ENCODE measurements at places on chromosomes 4 and X.

DNA sequence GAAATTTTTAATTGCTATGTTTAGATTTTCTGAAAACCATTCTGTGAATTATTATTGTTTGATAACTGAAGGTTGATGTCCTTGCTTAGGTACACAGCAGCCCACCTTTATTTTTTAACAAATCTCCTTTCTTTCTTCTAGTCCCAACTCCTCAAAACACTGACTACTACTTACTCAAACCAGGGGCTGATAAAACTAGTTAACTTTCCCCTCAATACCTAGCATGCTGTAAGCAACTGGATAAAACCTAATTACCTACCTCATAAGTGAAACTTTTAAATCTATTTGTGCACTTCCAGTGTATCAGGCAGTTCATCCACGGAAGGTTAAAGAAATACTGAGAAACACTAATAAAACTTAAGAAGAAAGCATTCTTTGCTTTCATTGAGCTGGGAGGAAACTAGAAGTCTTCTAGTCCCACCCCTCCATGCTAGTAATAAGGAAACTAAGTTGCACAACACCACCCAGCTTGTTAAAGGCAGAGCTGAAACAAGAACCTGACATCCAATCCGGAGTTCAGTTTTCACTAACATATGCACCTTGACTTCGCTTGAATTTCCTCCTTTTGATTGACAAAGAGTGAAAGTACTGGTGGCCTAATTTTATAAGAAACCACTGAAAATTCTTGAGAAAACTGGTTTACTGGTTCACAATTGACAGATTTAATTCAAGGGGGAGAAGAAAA lies 180.2 kb upstream of the TET2 start:
- DNase-seq, result no peak

- DNase-seq, result no peak
Observed at GRCh38 chr4:1049591-1049905, 38.1 kb downstream of the FGFRL1 start.

DNA sequence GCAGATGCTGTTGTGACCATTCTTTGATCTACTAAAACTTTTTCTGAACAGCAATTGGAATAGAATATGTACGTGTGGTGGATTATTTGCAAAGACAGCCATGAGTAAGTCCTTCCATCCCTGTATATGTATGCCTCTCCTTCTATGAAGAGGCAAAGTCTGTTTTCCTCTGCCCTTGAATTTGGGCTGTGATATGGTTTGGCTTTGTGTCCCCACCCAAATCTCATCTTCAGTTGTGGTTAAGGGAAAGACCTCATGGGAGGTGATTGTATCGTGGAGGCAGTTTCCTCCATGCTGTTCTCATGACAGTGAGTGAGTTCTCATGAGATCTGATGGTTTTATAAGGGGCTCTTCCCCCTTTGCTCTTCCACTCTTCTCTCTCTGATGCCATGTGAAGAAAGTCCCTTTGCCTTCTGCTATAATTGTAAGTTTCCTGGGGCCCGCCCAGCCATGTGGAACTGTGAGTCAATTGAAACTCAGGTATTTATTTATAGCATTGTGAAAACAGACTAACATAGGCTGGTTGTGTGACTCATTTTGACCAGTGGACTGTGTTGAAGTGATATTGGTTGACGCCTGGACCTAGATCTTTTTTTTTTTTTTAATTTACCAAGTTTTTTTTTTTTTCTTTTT lies 108.3 kb upstream of the CAMK2D start:
- no peak for DNase-seq

GRCh38 chrX:24332878-24333277 lies 19.0 kb upstream of the SUPT20HL2 start:
- no peak for DNase-seq

DNA sequence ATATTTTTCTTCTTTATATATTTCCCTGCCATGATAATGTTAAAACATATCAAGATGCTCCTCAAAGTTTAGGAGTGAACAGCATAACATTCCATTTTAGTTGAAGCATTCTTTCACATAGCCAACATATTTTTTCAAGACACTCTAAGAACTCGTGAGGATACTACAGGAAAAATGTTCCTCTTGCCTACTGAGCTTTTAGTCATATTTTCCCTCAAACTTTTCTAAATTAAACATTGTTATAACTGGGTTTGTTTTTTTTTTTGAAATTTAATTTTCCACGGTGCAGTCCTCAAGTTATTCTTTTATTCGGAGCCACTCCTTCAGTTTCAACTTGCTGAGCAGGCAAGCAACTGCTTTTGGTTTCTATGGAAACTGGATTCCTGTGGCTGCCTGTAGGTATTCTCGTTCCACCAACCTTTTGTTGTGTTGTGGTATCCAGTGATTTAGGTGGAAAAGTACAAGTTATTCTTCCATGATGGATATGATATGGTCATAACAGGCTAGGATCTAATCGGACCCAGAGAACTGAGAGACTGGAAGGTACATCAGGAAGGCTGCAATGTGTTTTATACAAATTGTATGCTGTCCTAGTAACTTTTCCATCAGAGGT lies 248.0 kb downstream of the TRIML1 start:
- DNase-seq, result no peak

DNA sequence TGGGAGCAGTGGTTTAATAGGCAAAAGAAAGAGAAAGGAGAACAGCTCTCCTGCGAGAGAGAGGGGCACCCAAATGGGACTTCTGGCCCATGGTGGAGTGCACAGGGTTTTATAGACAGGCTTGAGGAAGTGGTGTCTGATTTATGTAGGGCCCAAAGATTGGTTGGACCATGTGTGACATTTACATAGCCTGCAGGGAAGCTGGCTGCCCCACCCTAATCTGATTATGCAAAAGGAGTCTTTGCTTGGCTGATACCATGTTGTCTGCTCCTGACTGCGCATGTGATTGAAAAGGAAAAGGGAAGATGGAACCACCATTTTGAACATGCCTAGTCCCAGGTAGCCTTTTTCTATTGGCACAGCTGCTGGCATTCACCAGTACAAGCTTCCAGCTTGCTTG lies 100.0 kb upstream of the DIPK2B start:
- DNase-seq, result no peak

DNA sequence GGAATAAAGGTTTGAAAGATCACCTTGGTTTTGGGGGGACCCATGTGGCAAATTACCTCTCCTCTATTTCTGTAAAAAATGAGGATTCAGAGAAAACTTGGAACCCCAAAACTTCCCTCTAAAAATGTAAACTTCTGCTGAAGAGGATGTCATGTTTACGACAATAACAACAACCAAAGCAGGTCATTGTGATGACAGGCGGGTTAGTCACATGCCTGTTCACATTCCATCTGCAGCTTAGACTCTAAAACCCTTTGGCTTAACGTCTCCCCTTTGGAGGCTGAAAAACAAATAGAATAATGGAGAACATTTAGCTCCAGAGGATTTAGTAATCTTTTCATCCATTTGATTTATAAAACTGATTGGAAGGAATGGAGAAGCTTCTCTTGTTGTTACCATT lies 75.0 kb upstream of the FAM9C start:
- DNase-seq, result no peak

DNA sequence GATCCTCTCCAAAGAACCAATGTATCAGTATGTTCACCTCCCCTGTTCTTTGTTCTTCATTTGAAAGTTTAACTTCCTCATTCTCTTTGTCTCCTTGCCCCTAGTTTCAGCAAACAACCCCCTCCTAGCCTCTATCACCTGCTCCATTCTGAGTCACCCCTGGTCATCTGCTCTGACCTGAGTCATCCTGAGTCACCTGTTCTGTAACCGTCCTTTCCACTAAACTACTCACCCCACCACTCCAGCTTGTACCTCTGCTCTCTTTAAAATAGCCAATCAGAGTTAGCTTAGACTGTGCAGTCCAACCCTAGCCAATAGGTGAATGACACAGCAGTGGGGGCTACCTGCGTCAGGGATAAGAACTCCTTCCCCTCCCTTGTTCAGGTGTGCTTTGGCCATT lies 249.8 kb upstream of the AADAT start:
- DNase-seq, result no peak

DNA sequence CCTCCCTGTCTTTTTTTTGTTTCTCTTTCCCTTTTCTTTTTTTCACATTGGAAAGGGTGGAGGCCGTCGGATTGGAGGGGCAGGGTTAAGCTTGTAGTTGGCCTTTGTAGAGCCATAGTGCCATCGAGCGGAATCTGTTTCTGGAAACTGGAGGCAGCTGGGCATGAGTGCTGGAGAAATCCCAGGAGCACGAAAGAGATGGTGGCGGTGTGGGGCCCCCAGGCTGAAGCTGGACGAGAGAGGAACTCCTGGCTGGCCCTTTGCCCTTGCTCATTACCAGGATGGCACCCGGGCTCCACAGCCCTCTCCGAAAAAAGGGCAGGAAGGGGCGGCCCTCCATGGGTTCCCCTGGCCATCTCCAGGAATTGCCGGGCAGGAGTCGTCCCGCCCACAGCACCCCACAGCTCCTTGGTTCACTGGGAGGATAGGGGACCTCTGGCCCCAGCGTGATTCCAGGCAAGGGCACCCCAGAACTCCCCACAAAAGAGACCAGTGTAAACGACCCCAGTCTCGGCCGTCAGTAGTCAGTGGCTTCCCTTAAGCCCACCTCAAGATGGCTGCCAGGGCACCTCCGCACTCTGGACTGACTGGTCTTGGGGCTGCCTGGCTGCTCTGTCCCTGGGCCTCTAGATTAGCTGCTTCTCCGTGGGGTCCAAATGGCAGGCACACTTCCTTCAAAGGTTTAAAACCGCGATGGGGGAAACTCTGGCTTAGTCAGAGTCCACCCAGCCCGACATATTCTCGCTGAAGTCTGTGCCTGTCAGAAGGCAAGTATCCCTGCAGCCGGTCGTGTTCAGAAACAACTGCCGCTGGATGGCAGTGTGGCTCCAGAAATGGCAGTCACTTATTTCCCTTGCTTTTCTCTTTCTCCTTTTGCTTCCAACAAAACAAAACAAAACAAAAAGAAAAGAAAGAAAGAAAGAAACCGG lies 74.1 kb downstream of the NBDY start:
- peak; percentile 44 for DNase-seq

DNA sequence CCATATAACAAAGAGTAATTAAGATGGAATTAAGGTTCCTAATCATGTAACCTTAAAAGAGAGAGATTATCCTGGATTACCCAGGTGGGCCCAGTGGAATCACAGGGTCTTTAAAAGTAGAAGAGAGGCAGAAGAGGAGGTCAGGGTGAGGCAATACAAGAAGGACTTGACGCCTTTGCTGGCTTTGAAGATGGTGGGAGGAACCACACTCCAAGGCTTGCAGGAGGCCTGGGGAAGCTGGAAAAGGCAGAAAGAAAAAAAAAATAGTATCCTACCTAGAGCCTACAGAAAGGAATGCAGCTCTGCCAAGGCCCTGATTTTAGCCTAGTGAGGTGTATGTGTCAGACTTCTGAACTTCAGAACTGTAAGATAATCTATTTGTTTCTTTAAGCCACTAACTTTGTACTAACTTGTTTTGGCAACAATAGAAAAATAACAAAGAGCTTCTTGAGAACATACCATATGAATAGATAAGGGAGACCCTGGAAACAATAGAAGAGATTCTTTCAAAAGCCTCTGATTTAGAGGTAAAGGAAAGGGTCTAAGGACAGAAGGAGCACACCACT lies 229.9 kb upstream of the TTC29 start:
- no peak for DNase-seq

- DNase-seq, result no peak
Observed at GRCh38 chr4:60953826-60954225, 246.3 kb upstream of the ADGRL3 start.
